ENCODE measurements at places on chromosomes 3 and 15.

GRCh38 chr3:75768303-75769017, 16.9 kb downstream of the ZNF717 start:
- no peak for DNase-seq

- no peak for DNase-seq
Observed at GRCh38 chr3:175476489-175476888, 617.4 kb downstream of the NAALADL2 start.

DNA sequence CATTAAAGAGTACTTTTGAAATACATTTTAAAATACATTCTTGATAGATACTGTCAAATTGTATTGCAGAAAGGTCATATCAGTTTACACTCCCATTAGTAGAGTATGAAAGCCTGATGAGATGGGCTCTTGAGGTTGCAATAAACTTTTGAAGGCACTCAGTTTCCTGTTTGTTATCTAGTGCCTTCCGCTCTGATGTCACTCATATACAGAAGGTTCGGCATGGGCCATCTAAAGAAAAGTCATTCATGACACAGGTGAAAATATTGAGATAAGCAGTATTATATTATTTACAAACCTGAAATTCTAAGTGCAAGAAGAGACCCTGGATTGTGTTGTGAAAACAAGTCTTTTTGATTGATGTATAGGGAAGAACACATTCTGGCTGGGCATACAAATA, 36.5 kb upstream of the DENND4A start:
- peak; percentile 35 for DNase-seq

- DNase-seq, result no peak
Observed at GRCh38 chr3:44136421-44136820, 105.3 kb upstream of the TOPAZ1 start.

GRCh38 chr3:85862893-85863455, 904.2 kb downstream of the CADM2 start:
- DNase-seq, result no peak

- DNase-seq, result no peak
Observed at GRCh38 chr15:94306700-94307650, 75.6 kb downstream of the MCTP2 start.

DNA sequence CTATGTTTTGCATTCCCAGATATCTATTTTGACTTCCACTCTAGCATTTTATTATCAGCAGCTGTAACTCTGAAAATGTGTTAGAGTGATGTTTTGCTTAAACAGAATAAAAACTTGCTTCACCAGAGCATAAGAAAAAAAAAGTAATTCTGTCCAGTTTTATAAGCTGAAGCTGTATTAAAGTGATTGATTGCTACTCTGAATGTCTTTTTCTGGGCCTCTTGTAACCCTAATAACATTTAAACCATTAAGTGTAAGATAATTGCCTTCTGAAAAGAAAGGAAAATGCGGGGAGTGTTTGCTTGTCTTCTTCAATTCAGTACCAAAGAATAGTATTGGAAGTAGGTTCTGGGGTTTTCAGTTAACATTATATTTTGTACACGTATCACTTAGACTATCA, 57.9 kb upstream of the UBE2E1 start:
- DNase-seq, result no peak

- no peak for DNase-seq
Observed at GRCh38 chr15:80216141-80216540, 35.9 kb downstream of the CTXND1 start.

GRCh38 chr3:69724722-69725435, 14.4 kb upstream of the MITF start:
- no peak for DNase-seq

DNA sequence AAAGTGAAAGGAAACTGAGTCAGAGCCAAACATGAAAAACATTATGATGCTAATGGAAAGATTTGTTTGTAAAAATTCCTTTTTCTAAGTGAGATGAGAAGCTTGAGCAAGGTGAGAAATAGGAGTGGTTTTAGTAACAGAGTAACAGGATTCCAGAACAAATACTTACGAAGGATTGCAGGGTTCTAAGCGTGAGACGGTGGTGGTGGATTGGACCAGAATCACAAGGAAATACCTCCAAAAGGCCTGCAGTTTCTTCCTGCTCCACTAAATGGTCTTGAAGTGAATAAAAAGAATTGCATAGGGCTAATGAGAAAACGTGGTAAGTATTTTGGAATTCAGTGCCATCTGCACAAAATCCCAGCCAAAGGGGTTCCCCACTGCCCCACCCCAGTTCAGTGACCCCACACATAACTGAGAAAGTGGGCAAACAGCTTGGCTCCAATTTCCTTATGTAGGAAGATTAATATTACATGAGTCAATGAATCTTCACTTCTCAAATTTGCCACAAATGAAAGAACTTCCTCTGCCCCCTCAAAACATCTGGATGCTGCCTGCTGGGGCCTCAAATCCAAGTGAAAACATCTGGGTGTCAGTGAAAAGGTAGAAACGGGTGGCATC, 283.8 kb upstream of the NR2F2 start:
- DNase-seq, result no peak

- no peak for DNase-seq
Observed at GRCh38 chr3:59320080-59320479, 270.3 kb upstream of the CFAP20DC start.

DNA sequence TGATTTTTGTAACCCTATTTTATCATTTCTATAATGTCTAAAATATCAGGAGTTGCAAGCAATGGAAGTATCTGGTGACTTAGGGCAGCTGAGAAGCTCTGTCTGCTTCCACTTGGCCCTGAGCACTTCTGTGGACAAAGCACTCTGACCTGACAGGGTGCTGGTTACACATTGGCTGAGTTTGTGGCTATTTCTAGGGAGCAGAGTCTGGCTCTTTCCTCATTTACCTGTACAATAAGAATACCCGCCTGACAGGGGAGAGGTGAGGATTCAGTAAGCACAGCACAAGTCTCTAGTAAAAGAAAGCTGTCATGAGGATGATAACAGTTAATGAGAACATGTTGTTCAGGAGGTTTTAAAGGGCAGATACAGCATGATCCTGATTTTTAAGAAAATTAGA, 33.3 kb upstream of the SPESP1 start:
- DNase-seq, result no peak

DNA sequence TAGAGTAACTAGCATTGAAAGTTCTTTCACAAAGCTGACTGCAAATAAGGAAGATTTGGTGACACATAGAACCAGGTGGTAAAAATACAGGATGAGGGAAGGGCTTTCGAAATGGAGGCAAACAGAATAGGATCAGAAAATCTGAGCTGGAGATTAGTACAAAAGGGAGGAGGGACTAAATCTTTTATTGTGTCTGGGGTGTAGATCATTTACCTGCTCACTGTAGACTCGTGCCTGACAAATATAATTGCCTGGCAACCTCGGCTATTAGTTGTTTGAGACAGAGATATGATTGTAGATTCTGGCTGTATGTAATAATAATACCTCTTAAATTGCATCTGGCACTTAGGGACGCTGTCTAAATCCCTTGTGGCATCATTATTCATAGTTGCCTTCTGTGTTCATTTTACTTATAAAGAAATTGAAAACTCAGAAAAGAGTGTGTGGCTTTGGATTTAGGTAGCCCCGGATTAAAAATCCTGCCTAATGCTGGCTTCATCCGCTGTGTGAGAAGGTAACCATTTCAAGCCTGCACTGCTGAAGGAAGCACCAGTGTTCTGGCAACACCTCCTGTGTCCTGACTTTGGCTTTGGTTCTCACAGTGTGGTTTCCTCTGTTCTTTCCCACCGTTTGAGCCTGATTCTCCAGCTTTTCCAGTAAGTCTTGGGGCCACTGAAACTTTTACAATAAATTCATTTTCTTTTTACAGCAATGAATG, 25.0 kb upstream of the GPR160 start:
- no peak for DNase-seq

- DNase-seq, result no peak
Observed at GRCh38 chr15:79025802-79026201, 64.8 kb downstream of the RASGRF1 start.

- DNase-seq, result no peak
Observed at GRCh38 chr3:159045279-159045885, 243.5 kb downstream of the MFSD1 start.
